HTR-8/SVneo (cell line): ENCODE measurements at places on chromosomes 6 and 20.

DNA sequence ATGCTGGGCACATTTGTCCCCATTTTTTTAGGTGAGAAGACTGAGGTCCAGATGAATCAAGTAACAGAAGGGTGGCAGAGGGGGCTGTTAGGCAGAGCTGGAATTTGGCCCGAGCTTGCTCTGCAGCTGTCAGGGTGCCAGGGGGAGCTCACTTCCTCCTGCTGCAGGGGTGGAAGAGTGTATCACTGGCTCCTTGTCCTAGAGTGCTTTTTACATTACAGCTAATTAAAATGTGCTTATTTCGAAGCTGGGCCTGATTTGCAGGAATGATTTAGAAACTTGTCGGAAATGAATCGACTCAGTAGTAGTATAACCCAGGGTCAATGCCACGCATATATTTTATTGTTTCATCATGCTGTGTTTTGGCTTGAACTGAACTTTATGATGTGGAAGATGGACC, 11.1 kb downstream of the TOX2 start:
- peak; percentile 80 for DNase-seq

DNA sequence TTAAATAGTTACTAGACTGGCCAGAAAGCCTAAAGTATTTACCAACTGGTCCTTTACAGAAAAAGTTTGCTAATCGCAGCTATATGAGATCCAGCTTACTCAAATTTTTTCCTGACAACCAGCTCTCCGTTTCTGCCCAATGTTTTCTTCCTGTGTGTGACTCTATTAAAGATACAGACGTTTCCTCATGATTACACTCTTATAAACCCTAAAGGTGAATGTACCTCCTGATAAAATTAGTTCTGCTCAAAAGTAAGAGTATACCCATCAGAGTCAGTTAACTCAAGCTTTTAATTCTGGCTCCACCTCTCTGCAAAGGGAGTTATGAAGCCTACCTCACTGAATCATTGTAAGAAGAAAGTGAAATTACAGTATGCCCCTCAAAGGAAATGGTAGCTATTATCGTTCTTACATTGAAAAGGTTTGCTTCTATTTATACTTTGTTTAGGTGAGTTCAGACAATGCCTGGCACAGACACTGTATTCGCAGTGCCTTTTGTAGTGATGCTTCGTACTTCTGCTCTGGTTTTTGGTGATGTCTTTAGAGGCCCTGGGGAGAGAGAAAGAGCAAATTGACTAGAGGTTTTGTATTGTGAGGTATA, 10.2 kb upstream of the MROH8 start:
- no peak for DNase-seq

DNA sequence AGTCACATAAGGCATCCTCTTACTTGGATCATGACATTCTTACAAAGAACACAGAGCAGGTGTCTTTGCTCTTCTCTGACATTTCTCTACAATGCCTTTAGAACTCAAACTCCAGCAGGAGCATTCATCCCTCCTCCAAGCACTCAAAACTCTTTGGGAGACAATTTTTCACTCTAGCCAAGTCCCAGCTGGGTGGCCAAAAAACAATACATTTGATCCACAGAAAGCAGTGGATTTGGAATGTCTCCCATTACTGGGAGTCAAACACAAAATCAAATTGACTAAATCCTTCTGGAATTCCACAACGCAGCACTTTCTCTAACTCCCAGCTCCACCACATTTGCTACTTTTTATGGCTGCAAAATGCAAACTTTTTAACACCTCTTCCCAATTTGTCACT, 108.6 kb upstream of the VGLL2 start:
- no peak for DNase-seq

DNA sequence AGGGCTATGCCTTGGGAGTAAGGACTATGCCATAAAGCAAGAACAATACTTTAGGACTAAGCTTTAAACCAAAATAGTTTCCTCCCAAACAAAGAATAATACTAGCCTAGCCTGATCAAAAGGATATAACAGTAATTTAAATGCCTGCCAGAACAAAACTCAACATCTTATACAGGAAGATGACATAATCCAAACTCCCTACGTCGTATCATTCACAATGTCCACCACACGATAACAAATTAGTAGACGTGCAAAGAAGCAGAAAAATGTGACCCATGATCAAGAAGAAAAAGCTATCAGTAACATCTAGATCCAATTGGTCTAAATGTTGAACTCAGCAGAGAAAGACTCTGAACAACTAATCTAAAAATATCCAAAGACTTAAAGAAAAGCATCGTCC, 65.8 kb downstream of the RSPH3 start:
- DNase-seq: no peak

GRCh38 chr6:36920546-36920945, 34.0 kb upstream of the PI16 start:
- no peak for DNase-seq

DNA sequence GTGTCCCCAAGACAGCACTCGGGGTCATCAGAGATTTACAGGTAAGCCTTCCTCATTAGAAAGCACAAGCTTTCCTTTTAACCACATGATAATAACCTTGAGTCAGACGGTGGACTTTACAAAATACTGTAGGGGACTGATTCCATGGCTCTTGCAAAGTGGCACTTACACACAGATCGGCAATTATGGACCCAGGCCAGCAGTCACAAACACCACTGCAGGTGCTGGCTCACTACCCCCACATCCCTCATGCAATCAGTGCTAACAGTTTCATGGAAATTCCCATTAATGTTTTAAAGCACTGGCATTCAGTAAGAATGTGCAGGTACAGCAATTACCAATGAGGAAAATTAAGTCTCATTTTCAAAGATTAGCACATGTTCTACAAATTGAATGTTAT, 516.5 kb downstream of the PRKN start:
- DNase-seq: no peak

DNA sequence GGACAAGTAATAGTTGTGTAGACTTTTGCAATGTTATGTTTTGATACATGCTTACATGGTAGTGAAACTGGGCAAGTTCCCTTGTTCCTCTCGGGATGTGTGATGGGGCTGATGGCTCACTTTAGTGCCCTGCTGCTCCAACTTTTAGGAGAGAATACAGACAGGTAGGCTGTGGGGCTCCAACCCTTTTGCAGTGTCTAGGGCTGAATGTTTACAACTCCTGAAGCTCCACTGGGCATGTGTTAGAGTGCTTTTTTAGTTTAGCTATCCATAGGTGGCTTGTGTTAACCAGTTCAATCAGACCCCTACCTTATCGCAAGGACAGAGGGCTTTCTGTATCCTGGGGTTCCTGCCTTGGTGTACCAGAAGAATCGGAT, 33.8 kb downstream of the SERPINB6 start:
- no peak for DNase-seq

DNA sequence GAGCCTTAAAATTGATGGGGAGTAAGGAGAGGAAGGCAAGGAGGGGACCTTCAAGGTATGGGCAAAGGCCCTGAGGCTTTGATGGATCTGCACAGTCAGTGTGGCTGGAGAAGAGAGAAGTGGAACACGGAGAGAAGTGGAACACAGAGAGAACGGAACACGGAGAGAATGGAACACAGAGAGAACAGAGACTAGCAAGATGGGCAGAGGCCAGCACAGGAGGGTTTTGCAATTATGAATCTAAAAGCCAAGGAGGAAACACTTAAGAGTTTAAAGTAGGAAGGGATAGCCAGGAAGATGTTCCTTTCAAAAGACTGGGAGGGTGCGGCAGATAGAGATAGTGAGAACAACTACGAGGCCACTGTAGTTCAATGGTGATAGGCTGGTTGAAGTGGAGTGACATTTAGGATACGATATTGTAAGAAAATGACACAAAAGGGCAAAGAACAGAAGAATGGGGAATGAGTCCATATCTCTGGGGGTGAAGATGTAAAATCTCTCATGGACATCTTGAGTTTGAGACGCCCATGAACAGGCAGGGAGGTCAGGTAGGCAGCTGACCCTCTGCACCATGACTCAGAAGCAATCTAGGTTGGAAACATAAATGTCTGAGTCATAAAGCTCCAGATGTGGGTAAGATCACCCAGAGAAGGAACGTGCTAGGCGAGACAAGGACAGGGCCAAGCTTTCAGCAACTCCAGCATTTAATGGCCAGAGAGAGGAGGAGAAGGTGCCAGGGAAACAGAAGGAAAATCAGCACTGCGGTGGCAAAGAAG, 25.4 kb downstream of the ZMYND8 start:
- peak; percentile 95 for DNase-seq

GRCh38 chr6:41938590-41939175, 2.9 kb downstream of the CCND3 start:
- no peak for DNase-seq

DNA sequence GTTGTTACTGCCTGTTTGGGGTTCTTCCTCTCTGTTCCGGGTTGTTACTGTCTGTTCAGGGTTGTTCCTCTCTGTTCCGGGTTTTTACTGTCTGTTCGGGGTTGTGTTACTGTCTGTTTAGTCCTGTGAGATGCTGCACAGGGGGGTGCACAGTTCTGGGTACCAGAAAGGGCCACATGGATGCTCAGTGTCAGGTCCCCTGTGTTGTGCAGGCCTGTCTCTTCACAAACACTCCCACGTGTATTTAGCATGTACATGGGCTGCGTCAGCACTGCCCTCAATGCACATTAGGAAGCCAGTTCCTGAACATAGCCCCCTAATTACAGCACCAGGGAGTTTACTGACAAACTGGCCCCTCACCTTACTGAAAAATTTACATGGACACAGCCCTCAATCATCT, 118.5 kb downstream of the DLL1 start:
- DNase-seq: no peak

DNA sequence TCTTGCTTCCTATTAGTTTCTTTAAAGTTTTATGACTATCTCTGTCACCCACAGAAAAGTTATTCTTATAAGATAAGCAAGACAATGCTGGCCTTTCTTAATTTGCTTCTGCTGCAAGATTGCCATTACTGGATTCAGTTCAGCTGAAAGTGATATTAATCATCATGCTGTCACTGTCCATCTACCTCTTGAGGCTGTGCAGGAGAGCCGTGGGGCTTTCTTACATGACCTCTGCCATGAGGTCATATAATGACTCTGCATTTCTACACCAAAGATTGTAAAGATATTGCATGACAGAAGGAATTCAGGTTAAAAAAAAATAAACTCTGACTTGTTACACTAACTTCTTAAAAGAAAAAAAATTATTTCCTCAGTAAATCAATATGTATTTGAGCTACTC, 106.9 kb downstream of the TRDN start:
- DNase-seq: no peak

GRCh38 chr6:142820338-142821051, 124.5 kb downstream of the HIVEP2 start:
- DNase-seq: no peak

DNA sequence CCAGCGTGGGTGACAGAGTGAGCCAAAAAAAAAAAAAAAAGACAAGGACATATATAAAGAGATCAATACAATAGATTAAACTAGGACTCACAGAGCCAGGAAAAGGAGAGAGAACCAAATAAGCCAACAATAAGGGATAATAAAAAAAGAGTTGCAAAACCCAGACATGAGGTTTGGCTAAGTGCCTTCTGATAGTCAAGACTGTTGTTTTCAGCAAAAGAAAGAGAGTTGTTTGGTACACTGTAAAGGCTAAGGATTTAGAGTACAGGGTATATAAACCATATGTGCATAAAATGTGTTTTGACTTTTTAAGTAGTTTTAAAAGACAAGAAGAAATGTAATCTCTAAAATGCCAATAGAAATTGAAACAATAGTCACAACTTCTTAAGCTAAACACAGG, 42.8 kb downstream of the RPF2 start:
- DNase-seq: no peak

DNA sequence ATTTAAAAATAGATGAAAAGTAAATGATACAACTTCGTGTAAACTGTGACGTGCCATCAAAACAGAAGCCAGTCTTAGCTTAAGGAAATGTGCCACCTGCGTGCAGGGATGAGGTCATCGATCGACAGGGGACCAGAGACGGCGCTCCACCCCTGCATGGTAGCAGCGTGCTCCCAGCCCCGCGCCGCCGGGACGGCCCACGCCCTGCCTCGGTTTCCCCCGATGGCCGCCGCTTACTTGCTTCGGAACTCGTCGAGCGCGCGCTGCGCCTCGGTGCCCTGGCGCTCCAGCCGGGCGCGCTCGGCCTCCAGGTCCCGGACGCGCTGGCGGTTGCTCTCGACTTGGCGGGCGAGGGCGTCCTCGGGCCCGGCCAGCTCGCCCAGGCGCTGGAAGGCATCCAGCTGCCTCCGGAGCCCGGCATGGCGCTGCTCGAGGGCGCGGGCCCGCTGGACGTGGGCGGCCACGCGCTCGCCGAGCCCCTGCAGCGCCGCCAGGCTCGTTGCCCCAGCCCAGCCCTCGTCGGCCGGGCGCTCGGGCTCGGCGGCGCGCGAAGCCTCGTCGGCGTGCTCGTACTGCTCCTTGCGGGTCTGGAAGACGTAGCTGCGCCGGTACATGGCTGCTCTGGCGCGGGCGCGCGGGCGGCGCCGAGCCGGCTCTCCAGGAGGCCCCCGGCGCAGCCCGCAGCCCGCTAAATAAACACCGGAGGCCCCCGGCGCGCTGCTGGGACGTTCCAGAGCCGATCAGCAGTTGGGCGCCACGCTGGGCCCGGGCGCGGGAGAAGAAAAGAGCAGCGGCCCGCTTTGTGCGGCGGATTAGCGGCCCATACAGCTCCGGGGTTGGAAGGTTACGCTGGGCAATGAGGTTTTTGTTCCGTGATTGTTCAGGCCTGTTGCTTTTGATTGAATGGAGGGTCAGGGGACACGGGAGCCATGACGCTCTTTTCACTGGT, at the start of gene BFSP1:
Gene BFSP1, minus strand, starts transcription at position 664 of the 949 bp plus-strand sequence. Its CDS starts 50 bp downstream, at position 614.
- peak; percentile 48 for DNase-seq
